ENCODE measurements at places on chromosomes 5 and 9.

- no peak for DNase-seq
Observed at GRCh38 chr9:135526730-135527571, 5.7 kb downstream of the LCN1 start.

GRCh38 chr5:80370390-80370789 is 37.5 kb upstream of the ZFYVE16 start:
- no peak for DNase-seq

DNA sequence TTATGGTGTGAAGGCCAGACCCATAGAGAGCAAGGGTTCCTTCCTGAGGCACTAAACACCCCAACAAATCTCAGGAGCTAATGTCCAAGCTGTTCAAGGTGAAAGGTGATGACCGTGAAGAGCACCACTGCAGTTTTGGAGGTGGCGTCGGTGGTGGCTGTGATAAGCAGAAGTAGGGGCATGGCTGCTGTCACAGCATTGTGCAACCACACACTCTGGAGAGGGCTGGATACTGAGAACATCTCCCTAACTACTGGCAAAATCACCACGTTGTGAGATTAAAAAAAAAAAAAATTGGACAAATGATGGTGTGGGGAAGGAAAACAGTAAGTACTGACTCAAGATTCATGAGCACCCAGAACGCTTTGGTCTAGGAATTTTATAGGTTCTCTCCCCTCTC is 156.5 kb downstream of the PJA2 start:
- no peak for DNase-seq

- DNase-seq: no peak
Observed at GRCh38 chr5:15539951-15540350, 40.0 kb downstream of the FBXL7 start.

DNA sequence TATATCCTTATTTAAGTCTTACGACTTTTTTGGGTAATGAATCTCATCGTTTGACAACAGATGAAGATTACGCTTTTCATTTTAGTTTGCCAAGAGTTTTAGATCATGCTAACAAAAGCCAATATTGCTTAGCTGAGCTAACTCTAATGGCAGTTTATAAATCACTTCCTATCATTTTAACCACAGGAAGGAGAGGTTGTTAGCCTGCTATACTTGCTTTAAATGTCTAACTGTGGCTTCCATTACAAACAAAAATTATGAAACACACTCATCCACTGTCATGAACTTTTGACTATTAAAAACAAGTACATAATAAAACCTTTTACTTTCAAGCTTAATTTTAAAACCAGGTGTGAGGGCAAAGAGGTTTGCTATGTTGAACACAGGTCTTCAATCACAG is 53.7 kb upstream of the ANKH start:
- no peak for DNase-seq

DNA sequence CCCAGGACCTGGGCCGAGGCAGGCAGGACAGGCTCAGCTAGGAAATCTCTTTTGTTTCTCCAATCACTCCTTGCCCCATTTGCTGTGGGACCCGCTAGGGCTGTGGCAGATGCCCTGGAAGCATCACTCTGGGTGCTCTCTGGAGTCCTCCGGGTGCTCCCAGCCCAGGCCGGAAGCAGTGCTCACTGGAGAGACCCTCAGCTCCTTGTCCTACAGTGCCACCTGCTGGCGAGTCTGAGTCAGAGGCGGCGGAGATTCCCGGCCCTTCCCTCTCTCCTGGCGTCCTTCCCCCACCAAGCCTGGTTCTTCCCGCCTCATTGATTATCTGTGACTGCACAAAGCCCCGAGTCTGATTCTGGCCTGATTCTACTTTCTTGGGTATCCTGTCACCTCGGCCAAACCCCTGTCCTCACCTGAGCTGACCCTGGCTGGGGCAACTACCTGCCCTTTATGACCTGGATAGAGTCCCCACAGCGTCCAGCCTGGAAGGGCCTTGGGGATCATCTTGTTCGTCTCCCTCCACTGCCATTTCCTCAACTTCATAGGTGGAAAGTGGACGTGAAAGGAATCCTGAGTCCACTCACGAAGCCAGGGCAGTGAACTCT is 7.3 kb upstream of the BARHL1 start:
- peak; percentile 5 for DNase-seq

GRCh38 chr5:132371603-132371994 is 2.1 kb downstream of the SLC22A5 start:
- no peak for DNase-seq

- no peak for DNase-seq
Observed at GRCh38 chr5:140298183-140298601, 4.7 kb downstream of the PFDN1 start.

GRCh38 chr9:87336914-87337333 is 160.7 kb upstream of the DAPK1 start:
- DNase-seq: no peak

GRCh38 chr5:17261075-17261474 is 43.6 kb downstream of the BASP1 start:
- no peak for DNase-seq

GRCh38 chr5:163888366-163888765 is 382.9 kb downstream of the MAT2B start:
- no peak for DNase-seq

DNA sequence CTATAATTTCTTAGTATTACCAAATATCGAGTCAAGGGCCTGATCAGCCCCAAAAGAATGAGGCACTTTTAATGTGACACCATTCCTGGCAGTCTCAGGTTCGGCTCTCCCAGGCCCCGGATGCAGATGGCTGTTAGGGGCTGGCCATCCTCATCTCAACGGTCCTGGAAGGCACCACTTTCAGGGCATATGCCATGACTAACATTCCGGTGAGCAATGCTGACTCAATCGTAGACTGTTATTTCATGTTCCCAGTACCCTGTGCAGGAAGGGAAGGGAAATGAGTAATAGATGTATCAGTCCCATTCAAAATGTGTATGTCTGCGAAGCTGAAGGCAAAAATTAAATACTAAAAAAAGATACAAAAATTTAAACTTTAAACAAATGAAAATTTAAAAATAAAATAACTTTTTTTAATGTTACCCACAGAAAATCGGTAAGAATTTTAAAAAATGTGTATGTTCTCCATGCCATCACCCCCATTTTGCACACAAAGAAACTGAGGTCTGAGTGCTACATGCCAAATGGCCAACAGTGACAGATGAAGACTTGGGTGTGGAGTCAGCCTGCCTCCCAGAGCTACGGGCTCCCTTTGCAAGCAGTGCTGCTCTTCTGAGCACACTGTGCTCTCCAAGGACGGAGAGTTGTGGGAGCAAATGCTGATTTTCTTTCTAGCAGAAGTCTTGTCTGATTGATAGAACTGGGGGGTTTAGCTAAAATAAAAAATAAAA is 79.0 kb downstream of the GLDC start:
- DNase-seq: no peak

DNA sequence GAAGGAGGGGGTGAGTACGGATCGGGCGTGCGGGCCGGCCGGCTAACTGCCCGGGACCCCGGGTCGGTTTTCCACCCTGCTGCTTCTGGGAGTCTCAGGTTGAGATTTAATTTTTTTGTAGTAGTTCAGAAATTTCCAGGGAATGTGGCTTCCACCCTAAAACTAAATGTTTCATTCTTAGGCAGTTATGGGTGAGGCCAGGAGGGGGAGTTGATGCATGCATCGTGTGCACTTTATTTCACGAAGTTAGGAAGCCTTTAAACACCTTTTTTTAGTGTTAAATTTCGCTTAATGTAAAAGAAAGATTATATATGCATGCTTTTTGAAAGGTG is 905 bp downstream of the CDK9 start:
- DNase-seq: no peak

GRCh38 chr5:180495292-180495691 is 1.1 kb downstream of the CNOT6 start:
- no peak for DNase-seq

DNA sequence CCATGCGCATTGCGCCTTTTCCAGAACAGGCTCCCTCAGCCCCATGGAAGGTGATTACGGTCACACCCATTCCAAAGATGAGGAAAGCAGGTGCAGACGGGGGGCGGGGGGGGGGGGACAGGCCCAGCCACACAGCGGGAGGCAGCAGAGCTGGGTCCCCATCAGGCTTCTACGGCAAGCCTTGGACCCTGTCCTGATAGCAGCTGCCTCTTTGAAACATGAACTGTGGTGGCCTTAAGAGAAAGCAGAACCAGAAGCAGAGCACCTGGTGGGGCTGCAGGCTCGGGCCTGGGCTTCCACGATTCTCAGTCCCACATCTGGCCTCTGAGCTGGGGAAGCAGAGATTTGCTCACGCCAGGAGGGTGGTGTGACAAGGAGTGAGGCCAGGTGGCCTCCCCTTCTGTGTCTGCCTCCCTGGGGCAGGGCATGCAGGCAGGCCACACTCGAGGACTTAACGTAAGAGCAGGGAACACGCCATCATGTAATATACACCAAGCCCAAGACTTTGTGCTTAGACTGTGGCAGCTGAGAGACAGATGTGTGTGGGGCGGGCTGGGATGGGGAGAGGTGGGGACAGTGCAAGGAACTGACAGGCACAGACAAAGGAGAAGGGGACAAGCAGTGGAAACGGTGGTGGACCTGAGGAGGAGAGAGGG is 14.2 kb upstream of the PHYKPL start:
- DNase-seq: no peak

DNA sequence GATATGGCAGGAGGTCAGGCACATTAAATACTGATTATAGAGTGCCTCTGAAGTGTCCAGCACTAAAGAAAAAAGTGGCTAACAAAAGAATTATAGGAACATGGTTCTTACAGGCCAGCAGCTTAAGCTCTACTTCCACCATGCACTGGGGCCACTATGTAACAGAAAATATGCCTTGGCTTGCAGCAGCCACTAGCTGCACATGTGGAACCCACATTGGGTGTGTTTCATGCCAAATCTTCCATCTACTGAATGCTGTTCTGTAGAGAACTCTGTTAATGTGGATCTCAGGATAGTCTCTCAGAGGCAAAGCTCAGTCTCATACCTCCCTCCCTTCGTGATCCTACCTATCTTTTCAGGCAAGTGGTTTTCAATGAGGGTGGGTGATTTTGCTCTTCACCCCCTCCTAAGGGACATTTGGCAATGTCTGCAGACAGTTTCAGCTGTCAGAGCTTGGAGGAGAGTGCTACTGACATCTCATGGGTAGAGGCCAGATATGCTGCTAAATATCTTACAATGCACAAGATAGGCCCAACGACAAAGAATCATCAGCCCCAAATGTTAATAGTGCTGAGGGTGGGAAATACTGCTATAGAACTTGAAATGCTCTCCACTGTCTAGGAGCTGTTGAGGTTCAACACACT is 218.9 kb downstream of the TARS1 start:
- DNase-seq: no peak

- no peak for DNase-seq
Observed at GRCh38 chr5:73426034-73426433, 22.5 kb downstream of the FOXD1 start.

DNA sequence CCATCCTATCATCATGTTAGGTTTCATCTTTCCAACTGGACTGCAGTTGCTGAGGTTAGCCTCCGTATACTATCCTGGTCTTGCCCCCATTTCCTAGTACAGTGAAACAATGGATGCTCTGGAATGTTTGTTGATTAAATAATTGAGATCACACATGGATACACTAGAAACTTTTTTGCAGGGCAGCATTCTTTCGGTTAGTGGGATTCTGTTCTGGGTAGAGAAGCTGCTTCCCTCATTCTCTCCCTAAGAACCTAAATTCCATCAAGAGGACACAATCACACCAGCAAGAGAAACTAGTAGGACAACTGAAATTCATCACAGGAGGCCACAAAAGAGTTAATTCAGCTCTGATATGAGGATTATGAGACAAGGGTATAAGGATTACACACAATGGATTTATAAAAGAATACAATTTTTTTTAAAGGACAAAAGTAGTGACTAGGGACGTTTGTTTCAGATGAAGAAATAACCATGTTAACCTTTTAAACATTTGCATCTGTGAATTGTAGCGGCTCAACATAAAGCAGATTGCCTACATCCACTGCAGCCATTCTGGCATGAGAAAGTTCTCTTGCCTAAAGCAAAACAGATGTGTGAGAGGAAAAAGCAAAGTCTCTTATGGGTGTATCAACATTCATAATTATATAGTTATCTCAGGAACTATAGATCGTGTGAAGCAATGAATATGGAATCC is 162.7 kb upstream of the LHFPL2 start:
- no peak for DNase-seq

- DNase-seq: no peak
Observed at GRCh38 chr5:3155046-3155445, 403.6 kb upstream of the IRX2 start.

- DNase-seq: no peak
Observed at GRCh38 chr5:176748073-176748966, 62.0 kb upstream of the UNC5A start.

- no peak for DNase-seq
Observed at GRCh38 chr9:84337252-84337651, 3.3 kb downstream of the SLC28A3 start.

DNA sequence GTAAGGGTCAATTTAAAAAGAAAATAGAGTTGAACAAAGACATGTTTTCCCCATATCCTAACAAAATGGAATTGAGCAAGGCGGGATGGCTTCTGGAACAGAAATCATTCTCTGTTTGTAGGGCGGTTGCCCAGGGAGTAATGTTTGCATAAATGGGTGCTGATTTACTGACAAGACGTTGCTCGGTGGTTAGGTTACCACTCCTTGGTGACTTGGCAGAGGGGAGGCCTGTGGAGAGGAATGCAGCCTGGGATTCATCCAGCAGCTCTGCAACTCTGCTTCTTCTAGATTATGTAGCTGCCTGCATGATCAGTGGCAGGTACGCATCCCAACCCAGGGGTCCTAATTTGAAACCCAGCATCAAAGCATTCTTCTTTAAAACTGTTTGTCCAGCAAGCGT is 200.2 kb downstream of the CFAP90 start:
- no peak for DNase-seq

DNA sequence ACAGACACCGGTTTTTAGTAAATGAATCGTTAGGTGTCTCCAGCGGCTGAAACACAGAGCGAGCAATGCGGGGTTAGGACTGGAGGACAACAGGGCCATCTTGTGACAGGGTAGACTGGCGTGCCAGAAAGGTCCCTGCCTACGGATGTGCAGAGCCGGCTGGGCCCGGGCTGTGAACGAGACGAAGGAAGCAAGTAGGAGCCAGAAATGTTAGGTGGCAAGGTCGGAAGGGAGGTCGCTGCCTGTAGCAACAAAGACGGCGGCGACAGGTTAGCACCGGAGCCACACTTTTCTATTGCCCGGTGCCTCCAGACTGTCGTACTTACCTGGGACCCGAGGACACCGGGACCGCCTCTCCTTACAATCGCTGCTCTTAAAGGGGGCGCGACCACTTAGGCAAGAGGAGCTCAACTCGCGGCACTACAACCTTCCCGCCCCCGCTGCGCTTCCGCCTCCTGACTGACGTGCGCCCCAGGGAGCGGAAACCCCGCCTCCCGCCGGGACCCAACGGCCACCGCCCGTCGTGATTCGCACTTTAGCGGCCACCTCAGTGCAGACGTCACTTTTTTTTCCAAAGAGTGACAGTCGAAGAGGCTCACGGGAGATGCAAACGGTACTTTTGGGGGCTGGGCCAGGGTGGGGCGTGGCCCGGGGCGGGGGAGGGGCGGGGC is at the start of gene INIP:
INIP (minus strand) TSS at position 457 of the 671 bp plus-strand sequence. CDS start 1,632 bp downstream, outside the sequence.
- DNase-seq: peak; percentile 91

DNA sequence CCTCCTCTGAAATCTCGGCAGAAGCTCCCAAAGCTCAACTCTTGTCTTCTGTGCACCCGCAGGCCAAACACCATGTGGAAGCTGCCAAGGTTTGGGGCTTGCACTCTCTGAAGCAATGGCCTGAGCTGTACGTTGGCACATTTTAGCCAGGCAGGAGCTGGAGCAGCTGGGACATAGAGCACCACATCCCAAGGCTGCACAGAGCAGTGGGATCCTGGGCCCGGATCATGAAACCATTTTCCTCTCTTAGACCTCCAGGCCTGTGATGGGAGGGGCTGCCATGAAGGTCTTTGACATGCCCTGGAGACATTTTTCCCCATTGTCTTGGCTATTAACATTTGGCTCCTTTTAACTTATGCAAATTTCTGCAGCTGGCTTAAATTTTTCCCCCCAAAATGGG is 567.1 kb upstream of the ZNF608 start:
- no peak for DNase-seq

Measured in stimulated activated CD8-positive, alpha-beta memory T cell treated with anti-CD3 and anti-CD28 coated beads, Interleukin-4, amount 100 ng/mL, for 1 hour (primary cell).